ENCODE measurements at places on chromosomes 12 and 14.

DNA sequence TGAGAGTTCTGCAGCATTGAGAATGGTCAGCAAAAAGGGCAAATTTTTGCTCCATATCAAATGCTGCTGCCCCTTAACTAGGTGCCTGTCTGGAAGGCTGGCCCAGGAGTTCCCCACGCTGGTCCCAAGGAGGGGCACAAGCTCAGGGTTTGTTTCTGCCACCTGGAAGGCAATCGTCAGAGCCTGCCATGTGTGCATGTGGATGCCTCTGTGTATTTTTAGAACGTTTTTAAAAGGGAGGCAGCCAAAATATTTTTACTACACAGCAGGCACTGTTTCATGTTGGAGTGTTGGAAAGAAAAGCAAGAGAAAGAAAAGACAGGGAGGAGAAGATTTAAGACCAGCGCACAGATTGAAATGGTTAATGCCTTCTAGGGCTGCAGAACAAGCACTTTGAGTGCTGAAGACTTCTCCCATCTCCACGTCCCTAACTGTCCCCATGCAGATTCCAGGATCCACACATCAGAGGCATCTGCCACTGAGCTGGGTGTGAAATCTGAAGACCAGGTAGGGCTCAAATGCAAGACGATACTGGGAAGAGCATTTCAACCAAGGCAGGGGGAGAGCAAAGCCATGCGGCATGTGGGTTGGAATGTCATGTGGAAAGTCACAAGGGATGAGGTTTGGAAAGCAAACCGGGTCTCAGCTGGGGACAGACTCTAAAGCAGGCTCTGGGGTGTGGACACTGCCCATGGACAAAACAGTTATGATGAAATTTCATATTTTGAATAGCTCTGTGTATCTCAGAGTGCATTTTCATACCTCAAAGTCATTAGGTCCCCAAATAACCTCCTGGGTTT is 557.2 kb downstream of the BCL11B start:
- no peaks in the 10 kb centered on the region for H3K36me3 ChIP-seq
- H3K4me3 ChIP-seq: no peak overlapping the region
- no peaks in the 10 kb centered on the region for H3K27me3 ChIP-seq

DNA sequence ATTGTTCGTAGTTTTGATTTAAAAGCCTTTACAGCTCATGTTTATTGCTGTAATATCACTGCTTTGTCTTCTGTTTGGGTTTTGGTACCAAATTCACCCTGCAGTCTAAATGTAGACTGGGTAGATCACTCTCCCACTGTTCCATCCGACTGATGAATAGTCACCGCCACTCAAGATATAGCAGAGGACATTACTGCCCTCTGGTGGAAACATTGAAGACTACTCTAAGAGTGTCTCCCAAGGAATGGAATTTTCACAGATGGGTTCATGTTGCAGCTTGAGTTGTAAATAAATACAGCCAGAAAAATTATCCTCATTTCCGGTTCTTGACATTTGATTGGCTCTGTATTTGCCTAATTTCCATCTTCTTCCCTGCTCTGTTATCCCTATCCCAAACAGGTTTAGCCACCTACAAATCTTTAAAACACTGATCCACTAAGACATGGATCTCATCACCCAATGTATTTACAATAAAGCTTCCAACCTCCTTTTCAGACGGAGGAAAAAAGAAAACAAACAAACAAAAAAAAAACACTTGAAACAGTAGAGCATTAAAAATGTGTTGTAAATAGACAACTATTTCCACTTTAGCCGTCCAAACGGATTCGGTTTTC is 198.3 kb upstream of the CPNE8 start:
- no peaks in the 10 kb centered on the region for H3K36me3 ChIP-seq
- no peaks in the 10 kb centered on the region for H3K27me3 ChIP-seq
- H3K4me3 ChIP-seq: no peak overlapping the region
- no peak overlapping the region for H3K27ac ChIP-seq
- DNase-seq: peak; percentile 64

GRCh38 chr12:100166232-100166631 is 23.6 kb upstream of the BLTP3B start:
- no peak overlapping the region for H3K4me3 ChIP-seq
- no peaks in the 10 kb centered on the region for H3K27me3 ChIP-seq
- H3K36me3 ChIP-seq: no peaks in the 10 kb centered on the region
- DNase-seq: no peak
- H3K4me1 ChIP-seq: peaks cover 8% of the 10 kb centered on the region
- H3K27ac ChIP-seq: no peak overlapping the region

GRCh38 chr12:56377989-56378316 is 15.3 kb upstream of the APOF start:
- H3K27me3 ChIP-seq: no peaks in the 10 kb centered on the region
- H3K4me3 ChIP-seq: no peak overlapping the region
- no peak for DNase-seq
- H3K27ac ChIP-seq: no peak overlapping the region

GRCh38 chr12:40788276-40788675 is 96.0 kb downstream of the CNTN1 start:
- H3K4me3 ChIP-seq: no peak overlapping the region
- H3K27me3 ChIP-seq: no peaks in the 10 kb centered on the region
- no peak overlapping the region for H3K27ac ChIP-seq

Data from natural killer cell (primary cell).